ENCODE measurements at places on chromosomes 2 and 18. TPM values are rescaled to one million over a fixed set of nuclear protein-coding genes. Genes with fewer than 3 reads are reported as not detected.

GRCh38 chr2:198144660-198145059 lies 340.3 kb downstream of the PLCL1 start:
- no peak for DNase-seq

- DNase-seq = no peak
Observed at GRCh38 chr2:64952096-64952495, 37.1 kb upstream of the SLC1A4 start.

DNA sequence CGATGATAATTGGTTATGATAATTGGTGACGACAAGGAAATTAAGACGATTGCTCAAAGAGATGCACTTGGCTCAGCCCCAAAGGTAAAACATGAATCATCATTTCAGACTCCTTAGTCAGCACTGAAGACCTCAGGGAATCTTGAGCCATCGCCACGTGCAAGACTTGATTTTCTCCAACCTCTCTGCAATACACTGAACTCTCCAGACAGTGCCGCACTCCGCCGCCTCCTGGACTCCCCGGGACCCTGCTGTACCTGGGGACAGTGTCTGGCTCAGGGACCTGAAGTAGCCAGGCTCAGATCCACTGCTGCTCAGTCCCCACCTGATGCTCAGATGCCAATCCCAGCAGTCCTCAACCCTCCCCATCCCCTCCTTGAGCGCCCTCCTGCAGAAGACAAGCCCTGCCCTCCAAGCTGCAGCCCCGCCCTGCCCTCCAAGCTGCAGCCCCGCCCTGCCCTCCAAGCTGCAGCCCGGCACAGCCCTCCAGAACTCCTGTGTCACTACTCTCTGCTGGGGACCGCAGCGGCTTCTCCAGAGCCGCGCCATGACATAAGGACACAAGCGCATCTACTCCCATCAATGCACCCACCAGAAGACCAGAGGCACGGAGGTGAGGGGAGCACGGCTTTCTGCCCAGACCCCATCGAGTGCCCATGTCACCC lies 1.1 kb downstream of the TMEM18 start:
- peak; percentile 74 for DNase-seq

DNA sequence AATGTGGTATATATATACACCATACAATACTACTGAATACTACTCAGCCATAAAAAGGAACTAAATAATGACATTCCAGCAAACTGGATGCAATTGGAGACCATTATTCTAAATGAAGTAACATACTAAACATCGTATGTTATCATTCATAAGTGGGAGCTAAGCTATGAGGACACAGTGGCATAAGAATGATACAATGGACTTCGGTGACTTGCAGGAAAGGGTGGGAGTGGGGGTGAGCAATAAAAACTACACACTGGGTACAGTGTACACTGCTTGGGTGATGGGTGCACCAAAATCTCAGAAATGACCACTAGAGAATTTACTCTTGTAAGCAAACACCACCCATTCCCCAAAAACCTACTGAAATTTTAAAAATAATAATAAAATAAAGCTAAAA lies 87.9 kb downstream of the RAB31 start:
- DNase-seq = no peak

Gene PRSS56
- total RNA-seq = not detected

Gene SLC4A3
- total RNA-seq = 2.3 TPM

Data from Daoy (cell line).